ENCODE measurements at places on chromosomes 12 and 14.
A peak's percentile ranks its signal among the peaks of the same experiment; 100 is the strongest.

DNA sequence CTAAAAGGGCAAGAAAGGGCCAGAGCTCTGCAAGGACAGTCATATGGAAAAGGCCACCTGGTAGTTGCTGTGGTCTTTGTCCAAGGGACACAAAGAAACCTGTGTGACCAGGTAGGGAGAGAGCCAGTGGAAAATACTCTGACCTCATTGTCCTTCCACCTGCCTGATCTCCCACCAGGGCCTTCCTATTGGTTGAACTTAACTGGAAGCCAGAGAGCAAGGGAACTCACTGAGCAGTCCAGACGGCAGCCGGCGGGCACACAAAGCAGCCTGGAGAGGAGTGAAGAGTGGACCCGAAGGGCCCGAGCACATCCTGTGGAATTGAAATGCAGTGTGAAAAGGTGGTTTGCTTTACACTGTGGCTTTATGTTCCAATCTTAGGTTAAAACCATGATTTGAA, 120.7 kb downstream of the SLC25A21 start:
- DNase-seq, result no peak
- no peak overlapping the region for H3K27ac ChIP-seq
- H3K27me3 ChIP-seq, result no peaks in the 10 kb centered on the region
- H3K36me3 ChIP-seq, result no peaks in the 10 kb centered on the region
- H3K4me3 ChIP-seq, result no peak overlapping the region

DNA sequence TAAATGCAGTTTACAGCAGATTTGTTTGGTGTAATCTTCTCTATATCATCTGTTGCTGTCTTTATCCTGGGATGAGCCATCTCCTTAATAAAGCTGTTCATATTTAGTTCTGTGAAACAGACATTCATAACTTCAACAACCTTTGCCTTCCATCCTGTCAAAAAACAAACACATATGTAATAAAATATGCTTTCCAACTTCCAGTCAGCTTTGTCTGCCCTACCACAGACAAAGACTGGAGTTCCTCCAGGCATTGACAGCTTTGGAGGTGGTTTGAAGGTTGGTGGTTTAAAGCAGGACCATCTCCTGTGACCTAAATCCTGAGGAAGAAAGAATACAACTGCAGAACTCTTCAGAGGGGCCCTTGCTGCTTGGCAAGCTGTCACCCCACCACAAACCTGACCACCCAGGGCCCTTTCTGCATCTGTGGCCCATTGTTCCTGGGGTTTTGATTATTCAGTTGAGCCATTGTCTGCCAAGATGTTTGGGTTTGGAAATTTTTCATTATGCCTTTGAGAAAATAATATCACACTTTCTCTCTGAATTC, 28.2 kb upstream of the PTGR2 start:
- no peak for DNase-seq
- H3K27me3 ChIP-seq, result no peaks in the 10 kb centered on the region
- peaks cover 16% of the 10 kb centered on the region for H3K4me1 ChIP-seq
- H3K4me3 ChIP-seq, result no peak overlapping the region
- peak overlapping the region; percentile 18 for H3K27ac ChIP-seq

- H3K4me3 ChIP-seq, result no peak overlapping the region
- no peaks in the 10 kb centered on the region for H3K36me3 ChIP-seq
- H3K4me1 ChIP-seq, result no peaks in the 10 kb centered on the region
- no peak overlapping the region for H3K27ac ChIP-seq
Observed at GRCh38 chr12:85804663-85805062, 31.5 kb downstream of the RASSF9 start.

GRCh38 chr12:1582709-1583050, 11.7 kb downstream of the FBXL14 start:
- H3K27ac ChIP-seq, result peak overlapping the region; percentile 73
- H3K36me3 ChIP-seq, result no peaks in the 10 kb centered on the region
- no peak overlapping the region for H3K4me3 ChIP-seq
- DNase-seq, result no peak
- peaks cover 40% of the 10 kb centered on the region for H3K4me1 ChIP-seq
- no peaks in the 10 kb centered on the region for H3K27me3 ChIP-seq

GRCh38 chr12:75744607-75745256, 233.3 kb upstream of the KRR1 start:
- no peaks in the 10 kb centered on the region for H3K27me3 ChIP-seq
- H3K36me3 ChIP-seq, result no peaks in the 10 kb centered on the region
- H3K4me1 ChIP-seq, result peaks cover 12% of the 10 kb centered on the region
- H3K4me3 ChIP-seq, result no peak overlapping the region
- H3K27ac ChIP-seq, result peak overlapping the region; percentile 91

DNA sequence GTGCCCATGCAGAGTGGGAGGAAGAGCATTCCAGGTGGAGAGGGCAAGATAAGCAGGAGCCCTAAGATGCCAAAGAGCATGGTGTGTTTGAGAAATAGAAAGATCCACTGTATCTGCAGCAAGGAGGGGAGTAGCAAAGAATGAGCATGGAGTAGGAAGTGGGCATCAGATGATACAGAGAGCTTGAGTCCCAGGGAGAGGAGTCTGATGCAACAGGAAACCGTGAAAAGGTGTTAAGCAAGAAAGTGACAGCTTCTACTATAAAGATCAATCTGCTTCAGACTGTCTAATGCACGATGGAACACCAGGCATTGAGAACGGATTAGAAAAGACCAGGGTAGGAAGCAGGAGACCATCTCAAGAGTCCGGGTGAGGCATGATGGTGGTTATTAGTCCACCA, 12.3 kb upstream of the GPRC5D start:
- no peaks in the 10 kb centered on the region for H3K36me3 ChIP-seq
- no peak overlapping the region for H3K4me3 ChIP-seq
- H3K27me3 ChIP-seq, result no peaks in the 10 kb centered on the region
- no peaks in the 10 kb centered on the region for H3K4me1 ChIP-seq

GRCh38 chr14:103230021-103230420, 104.0 kb upstream of the EIF5 start:
- DNase-seq, result no peak
- no peaks in the 10 kb centered on the region for H3K4me1 ChIP-seq
- H3K36me3 ChIP-seq, result no peaks in the 10 kb centered on the region
- H3K27me3 ChIP-seq, result no peaks in the 10 kb centered on the region

- H3K27ac ChIP-seq, result no peak overlapping the region
- no peaks in the 10 kb centered on the region for H3K27me3 ChIP-seq
- no peaks in the 10 kb centered on the region for H3K36me3 ChIP-seq
- no peak overlapping the region for H3K4me3 ChIP-seq
- 0 out of 2 replicates have a peak, but pooled peaks cover 3% of the 10 kb centered on the region for H3K4me1 ChIP-seq
Observed at GRCh38 chr12:104738331-104738730, 219.8 kb downstream of the SLC41A2 start.
